ENCODE measurements at places on chromosomes 2 and 18.

DNA sequence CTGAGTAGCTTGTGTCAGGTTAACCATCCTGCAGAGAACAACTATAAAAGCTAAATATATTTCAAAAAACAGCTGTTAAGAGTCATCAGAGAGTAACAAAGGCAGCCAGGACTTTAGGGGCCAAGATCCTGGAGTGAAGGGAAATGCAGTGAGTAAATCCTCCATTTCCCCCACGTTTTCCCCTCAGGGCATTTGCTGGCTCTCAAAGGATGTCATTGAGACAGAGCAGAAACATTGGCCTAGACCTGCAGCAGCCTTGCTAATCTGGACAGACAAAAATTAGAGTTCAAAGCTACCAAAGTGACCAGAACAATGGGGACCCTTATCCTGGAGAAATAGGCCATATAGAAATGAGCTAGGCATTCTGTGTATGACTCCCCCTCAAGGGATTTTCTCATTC lies 21.1 kb upstream of the KLHL29 start:
- no peak overlapping the region for H3K27ac ChIP-seq
- H3K36me3 ChIP-seq = no peaks in the 10 kb centered on the region
- H3K4me1 ChIP-seq = no peaks in the 10 kb centered on the region
- H3K27me3 ChIP-seq = peaks cover 66% of the 10 kb centered on the region
- DNase-seq = no peak

DNA sequence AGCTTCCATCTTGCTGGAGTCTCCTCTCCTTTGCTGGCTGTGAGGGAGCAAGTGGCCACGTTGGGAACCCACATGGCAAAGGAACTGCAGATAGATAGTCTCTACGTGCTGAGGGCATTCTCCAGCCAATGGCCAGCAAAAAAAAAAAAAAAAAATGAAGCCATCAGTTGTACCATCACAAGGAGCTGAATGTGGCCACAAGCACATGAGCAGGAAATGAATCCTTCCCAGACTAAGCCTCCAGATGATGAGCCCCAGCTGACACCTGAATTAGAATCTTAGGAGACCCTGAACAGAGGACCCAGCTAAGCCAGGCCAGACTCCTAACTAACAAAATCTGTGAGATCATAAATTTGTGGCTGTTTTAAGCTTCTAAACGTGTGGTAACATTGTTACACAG lies 57.9 kb downstream of the SPIRE1 start:
- no peak overlapping the region for H3K27ac ChIP-seq
- peaks cover 7% of the 10 kb centered on the region for H3K4me1 ChIP-seq
- H3K4me3 ChIP-seq = no peak overlapping the region
- no peak for DNase-seq
- H3K27me3 ChIP-seq = no peaks in the 10 kb centered on the region
- no peaks in the 10 kb centered on the region for H3K36me3 ChIP-seq

- H3K4me3 ChIP-seq = no peak overlapping the region
- H3K27ac ChIP-seq = no peak overlapping the region
- no peaks in the 10 kb centered on the region for H3K36me3 ChIP-seq
These were observed 50.7 kb downstream of the CIB4 start for GRCh38 chr2:26590508-26590907.

DNA sequence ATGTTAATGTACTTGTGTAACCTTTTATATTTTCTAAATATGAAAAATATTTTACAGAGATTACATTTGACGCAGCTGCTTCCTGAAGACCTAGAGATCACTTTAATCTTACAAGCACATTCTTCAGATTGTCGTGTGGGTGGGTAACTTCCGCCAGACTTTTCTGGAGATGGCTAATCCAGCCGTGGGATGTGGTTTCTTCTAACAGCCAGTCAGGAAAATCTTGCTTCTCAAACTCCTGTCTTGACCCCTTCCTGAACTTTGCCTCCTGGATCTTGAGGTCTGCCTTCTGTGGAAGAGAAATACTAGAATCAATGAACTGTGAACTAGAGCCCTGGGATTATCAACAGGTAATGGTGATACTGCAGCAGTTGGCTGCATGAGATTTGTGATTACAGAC lies 401.6 kb upstream of the TNP1 start:
- H3K27ac ChIP-seq = no peak overlapping the region
- peaks cover 8% of the 10 kb centered on the region for H3K27me3 ChIP-seq
- H3K4me1 ChIP-seq = no peaks in the 10 kb centered on the region
- no peak for DNase-seq
- no peaks in the 10 kb centered on the region for H3K36me3 ChIP-seq

DNA sequence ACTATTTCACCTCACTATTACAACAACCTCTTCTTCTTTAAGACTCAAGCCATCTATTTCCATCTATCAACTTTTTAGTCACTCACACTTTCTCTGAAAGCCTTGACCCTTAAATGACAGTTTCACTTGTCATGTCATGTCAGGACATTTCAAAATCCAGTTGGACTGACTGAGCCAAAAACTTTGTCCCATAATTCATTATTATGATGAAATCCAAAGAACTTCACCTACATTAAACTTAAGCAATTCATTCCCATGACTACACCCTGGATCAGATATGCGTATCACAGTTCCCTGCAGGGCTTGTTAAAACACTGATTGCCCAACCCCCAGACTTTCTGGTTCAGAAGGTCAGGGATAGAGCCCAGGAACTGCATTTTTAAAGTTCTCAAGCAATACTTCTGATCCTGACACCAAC lies 26.5 kb downstream of the LDAH start:
- no peaks in the 10 kb centered on the region for H3K27me3 ChIP-seq
- no peak for DNase-seq
- peaks cover 12% of the 10 kb centered on the region for H3K36me3 ChIP-seq
- H3K27ac ChIP-seq = no peak overlapping the region
- H3K4me3 ChIP-seq = no peak overlapping the region
- H3K4me1 ChIP-seq = peaks cover 16% of the 10 kb centered on the region

DNA sequence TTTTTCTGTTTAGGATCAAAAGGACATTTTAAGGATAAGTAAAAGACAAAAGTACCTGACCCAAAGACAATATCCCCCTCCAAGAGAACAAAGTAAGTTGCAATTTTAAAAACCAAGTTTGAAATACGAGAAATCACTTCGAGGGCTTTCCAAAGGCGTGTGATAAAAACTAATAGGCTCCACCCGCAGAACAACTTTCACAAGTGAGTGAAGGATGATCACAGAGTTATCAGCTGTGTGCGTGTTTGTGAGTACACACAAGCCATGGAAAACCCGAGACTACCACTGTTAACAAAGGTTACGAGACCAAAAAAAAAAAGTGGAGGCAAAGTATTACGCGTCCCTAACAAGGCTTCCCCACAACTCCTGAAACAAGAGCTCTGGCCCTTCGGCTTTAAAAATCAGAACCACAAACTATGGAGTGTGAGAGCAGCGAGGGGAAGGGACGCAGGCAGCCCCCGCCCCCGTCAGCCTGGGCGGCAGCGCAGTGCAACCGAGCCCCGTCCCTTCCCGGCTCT lies 719 bp downstream of the SMAD2 start:
- H3K4me3 ChIP-seq = peak overlapping the region; percentile 86
- H3K27ac ChIP-seq = peak overlapping the region; percentile 59
- no peaks in the 10 kb centered on the region for H3K27me3 ChIP-seq
- peaks cover 55% of the 10 kb centered on the region for H3K4me1 ChIP-seq
- H3K36me3 ChIP-seq = peaks cover 14% of the 10 kb centered on the region

GRCh38 chr2:8346208-8346607 lies 335.6 kb upstream of the ID2 start:
- peaks cover 30% of the 10 kb centered on the region for H3K4me1 ChIP-seq
- no peaks in the 10 kb centered on the region for H3K27me3 ChIP-seq
- peak overlapping the region; percentile 90 for H3K27ac ChIP-seq
- peak overlapping the region; percentile 35 for H3K4me3 ChIP-seq
- no peak for DNase-seq

DNA sequence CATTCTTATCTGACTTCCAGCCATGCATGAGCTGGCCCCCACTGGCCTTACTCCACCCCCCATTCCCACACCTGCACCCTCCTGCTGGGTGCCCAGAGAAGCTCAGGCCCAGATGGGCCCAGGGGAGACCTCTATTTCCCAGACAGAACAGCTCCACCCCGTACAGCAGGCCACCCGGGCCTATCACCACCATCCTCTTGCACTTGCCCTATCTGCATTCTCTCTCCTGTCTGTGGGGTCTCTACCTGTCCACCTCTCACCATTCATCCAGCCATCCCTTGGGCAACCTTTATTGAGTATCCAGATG lies 25.3 kb upstream of the TNS1 start:
- H3K36me3 ChIP-seq = no peaks in the 10 kb centered on the region
- H3K27ac ChIP-seq = no peak overlapping the region
- no peaks in the 10 kb centered on the region for H3K4me1 ChIP-seq
- no peak overlapping the region for H3K4me3 ChIP-seq
- no peaks in the 10 kb centered on the region for H3K27me3 ChIP-seq

DNA sequence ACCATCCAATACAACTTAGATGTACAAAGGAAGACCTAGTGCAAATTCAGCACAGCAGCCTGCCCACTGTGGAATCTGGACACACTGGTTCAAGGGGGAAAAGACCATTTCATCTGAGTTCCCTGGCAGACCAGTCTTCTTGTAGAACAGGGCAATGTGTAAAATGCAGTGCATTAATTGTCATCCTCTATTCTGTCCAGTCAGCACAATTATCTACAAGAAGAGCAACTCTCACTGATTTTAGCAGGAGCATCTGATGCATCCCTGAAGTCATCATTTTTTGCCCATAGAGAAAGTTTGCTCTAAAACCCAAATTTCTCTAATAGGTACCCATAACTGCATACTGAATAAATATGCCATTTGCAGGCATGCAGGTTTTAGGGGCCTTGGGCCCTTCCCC lies 81.8 kb upstream of the LYPD1 start:
- H3K4me3 ChIP-seq = no peak overlapping the region
- no peak overlapping the region for H3K27ac ChIP-seq
- no peaks in the 10 kb centered on the region for H3K4me1 ChIP-seq
- DNase-seq = no peak

DNA sequence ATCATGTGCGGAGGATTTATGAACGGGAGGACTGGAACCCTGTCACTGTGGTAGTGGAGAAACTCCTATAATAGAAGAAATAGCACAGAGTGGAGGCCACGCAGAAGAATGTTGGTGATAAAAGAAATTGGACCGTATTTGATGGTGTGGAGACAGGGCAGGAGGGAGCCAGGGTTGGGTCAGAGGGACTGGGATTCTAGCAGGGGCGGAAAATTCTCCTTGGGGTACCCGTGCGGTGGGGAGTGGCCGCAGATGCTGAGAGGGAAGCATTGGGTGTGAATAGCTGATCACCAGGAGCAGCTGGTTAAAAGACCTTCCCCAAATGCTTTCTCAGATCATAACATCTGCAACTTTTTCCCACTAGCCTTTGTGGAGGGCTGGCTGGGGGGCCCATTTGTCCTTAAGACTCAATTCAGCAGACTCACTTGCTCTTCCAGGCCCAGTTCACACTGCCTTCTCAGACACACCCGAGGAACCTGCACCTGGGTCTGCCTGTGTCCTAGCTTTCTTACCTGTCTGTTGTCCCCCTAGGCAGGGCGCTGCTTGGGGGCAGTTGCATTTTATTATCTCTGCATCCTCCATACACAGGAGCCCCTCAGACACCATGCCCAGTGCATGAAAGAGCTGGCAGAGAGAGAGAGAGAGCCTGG lies 7.1 kb downstream of the SH3BP4 start:
- DNase-seq = no peak
- H3K4me1 ChIP-seq = no peaks in the 10 kb centered on the region

- no peak overlapping the region for H3K4me3 ChIP-seq
- H3K27ac ChIP-seq = no peak overlapping the region
- no peaks in the 10 kb centered on the region for H3K4me1 ChIP-seq
These were observed 42.2 kb downstream of the FEZ2 start for GRCh38 chr2:36555789-36556188.

DNA sequence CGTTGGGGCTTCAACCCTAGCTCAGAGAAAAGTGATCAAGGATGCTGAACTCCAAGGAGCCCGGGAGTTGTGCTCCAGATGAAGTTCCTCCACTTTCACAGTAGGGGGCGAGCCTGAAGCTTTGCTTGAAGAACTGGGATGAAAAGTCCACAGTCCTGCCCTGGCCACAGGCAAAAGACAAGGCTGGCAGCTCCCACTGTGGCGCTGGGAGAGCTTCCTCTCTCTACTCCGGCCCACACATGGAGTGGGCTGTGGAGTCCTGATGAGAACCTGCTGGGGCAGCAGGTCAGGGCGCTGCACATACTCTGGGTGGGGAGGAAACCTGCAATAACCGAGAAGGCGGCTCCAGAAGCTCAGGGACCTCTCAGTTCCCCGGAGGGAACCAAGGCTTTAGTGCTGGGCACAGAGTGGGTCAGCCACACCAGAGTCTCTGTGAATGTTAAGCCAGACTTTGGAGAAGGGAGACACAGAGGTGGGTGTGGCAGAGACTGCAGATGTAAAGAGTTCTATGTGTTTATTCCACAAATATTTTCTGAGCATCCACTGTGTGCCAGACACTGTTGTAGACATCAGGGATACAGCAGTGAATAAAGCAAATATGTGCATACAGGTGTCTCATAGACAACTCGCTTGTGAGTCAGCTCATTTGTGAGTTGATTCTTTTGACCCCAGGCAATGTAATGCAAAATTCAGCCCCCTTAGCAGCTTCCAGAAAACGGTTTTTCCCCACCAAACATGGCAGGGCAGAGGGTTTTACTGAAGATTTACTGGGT lies 48.0 kb upstream of the MRPL33 start:
- no peak overlapping the region for H3K27ac ChIP-seq
- H3K4me1 ChIP-seq = peaks cover 5% of the 10 kb centered on the region
- no peaks in the 10 kb centered on the region for H3K36me3 ChIP-seq

DNA sequence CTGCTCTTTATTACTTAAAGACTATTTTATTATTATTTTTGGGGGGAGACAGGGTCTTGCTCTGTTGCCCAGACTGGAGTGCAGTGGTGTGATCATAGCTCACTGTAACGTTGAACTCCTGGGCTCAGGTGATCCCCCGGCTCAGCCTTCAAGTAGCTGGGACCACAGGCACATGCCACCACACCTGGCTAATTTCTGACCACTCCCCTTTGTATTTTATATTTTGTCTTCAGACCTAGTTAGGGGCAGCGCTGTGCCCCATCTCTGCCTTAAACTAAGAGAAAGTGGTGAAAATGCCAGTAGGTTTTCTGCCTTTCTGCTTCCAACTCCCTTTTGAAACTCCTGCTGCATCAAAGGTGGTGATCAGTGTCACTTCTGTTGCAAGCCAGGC lies 82.5 kb downstream of the LPIN1 start:
- peak overlapping the region; percentile 69 for H3K4me3 ChIP-seq
- H3K4me1 ChIP-seq = peaks cover 33% of the 10 kb centered on the region
- DNase-seq = no peak
- no peak overlapping the region for H3K27ac ChIP-seq

GRCh38 chr18:63131106-63131958 lies 188.2 kb downstream of the BCL2 start:
- peak overlapping the region; percentile 63 for H3K27ac ChIP-seq
- no peaks in the 10 kb centered on the region for H3K27me3 ChIP-seq
- H3K4me3 ChIP-seq = no peak overlapping the region

DNA sequence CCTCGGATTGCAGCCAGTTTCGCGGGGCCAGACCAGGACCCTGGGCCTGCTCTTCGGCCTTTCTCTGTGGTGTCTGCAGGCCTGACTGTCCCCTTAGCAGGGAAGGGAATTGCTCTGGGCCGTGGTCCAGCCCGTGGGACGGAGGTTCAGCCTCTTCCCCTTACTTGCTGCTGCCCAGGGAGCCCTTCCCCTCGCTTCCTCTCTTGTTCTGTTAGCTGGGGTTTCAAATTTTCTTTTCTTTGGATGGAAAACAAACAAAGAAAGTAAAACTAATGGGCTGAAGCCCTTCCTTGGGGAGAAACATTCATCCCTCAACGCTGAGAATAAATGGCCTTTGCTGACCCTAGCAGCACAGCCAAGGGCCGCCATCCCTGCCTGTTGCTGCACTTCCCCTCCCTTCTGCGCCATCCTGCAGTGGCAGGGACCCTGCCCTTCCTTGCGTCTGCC lies 52.4 kb downstream of the ASAP2 start:
- H3K36me3 ChIP-seq = no peaks in the 10 kb centered on the region
- no peaks in the 10 kb centered on the region for H3K4me1 ChIP-seq
- H3K27ac ChIP-seq = no peak overlapping the region
- H3K4me3 ChIP-seq = no peak overlapping the region

Measured in central memory CD8-positive, alpha-beta T cell (primary cell).